ENCODE measurements at places on chromosomes 5 and 9.

DNA sequence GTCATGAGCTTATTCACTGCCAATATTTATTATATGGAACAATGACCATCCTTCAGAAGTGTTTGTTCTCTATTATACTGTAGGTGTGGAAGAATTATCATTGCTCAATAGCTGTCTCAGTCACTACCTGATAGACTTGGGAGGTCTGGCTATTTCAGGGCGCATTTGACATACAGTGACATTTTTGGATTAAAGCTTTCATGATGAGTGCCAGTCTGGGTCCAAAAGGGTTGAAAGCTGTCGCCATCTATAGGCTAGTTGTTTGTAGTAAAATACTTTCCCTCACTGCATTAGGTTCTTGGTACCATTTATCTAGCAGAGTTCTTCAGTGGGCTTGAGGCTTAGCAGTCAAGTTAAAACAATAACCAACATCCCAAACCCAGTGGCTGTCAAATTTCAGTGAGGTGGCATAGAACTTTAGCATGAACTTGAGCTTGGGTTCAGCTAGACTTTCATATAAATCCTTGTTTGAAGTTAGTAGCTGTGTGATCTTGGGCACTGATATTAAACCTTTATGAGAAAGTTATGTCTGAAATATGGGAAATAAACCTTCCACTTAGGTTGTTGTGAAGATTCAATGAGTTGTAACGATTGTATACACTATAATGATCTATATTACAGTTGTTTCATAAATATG is 110.5 kb upstream of the CDKN2B start:
- DNase-seq: peak; percentile 61

- DNase-seq: no peak
Observed at GRCh38 chr9:85432599-85432998, 309.2 kb downstream of the AGTPBP1 start.

DNA sequence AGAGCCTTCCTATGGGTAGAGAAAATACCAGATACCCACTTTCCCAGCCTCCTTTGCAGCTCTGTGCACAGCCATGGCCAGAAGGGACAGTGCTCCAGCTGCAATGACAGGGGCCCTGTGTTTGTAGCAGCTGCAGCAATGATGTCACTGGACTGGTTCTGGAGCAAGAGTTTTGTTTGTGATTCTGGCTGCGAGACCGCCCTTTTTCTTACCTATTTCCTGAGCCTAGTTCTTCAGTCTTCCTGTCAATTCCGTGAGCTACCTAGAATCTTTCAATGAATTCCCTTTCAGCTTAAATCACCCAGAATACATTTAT is 10.0 kb upstream of the BOD1 start:
- no peak for DNase-seq

DNA sequence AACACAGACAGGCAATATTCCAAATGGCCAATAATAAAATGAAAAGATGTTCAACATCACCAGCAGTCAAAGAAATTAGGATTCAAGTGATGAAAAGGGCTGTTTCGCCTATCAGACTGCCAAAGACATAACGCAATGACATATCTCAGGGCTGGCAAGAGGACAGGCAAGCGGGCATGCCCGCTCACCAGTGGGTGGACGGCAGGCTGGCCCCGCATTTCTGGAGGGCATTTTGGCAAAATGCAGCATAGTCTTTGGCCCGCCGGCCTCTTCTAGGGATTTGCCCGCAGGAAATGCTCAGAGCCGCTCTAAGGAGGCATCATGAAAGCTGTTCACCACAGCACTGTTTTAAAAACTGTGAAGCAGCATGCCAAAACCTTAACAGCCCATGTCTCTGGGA is 1.4 kb upstream of the PPP1R26 start:
- no peak for DNase-seq

Measured in AML-193 (cell line).